ENCODE measurements at places on chromosomes 6 and 20.

DNA sequence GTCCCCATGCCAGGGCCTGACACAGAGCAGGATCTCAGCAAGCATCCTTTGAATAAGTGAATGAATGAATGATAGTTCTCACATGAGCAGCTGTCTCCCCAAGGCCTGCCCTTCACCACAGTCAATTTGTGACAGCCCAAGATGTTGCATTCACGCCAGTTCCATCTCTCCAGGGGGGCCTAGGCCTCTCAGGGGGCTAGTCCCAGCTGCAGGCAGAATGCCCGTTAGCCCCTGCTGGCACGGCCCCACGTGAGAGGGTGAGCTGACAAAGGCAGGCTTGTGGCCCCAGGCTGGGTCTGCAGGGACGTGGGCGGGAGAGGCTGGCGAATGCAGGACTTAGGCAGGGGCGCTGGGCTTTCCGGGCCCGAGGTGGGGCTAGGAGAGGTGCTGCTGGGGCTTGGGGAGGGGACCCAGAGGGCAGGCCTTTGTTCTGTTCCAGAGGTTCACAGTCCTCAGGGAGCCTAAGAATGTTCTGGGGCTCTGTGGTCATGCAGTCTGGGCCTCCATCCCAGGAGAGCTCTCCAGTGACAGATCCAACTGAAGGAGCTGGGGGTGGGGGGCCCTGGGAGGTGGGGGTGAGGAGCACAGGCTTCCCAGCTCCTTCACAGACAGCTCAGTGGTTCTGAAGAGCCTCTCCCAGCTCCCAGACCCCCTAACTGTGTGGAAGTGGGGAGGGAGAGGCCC lies 30.5 kb upstream of the TLDC2 start:
- no peak for DNase-seq

DNA sequence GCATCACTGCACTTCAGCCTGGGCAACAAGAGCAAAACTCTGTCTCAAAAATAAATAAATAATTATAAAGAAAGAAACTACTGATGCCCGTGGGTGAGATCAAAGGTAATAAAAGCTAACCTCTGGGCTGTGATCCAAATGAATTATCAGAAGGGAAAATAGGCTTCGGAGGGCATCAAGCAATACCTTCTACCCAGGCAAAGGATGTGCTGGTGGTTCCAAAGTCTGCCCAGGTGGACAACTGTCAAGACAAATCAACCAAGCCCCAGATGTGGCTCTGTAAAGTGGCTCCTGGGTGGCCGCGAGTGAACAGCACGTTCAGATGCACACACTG lies 95.6 kb downstream of the SCML4 start:
- no peak for DNase-seq

GRCh38 chr6:136763255-136763654 lies 29.0 kb downstream of the MAP3K5 start:
- no peak for DNase-seq

- no peak for DNase-seq
Observed at GRCh38 chr6:16380220-16380809, 141.9 kb downstream of the GMPR start.

DNA sequence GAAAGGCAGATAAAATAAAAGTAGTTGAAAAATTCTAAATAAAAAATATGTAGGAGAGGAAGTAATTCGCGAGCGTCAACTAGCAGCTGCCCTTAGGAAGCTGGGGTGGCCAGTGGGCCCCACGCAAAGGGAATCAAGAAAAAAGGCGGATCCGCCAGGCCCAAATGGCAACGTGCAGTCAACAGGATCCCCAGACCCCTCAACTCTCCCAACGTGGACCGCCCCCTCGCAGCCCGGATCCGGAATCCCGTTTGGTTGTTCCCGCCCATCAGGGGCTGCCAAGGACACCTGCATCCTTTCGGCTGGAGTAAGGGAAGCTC lies 296 bp downstream of the DZANK1 start:
- DNase-seq: peak; percentile 62

DNA sequence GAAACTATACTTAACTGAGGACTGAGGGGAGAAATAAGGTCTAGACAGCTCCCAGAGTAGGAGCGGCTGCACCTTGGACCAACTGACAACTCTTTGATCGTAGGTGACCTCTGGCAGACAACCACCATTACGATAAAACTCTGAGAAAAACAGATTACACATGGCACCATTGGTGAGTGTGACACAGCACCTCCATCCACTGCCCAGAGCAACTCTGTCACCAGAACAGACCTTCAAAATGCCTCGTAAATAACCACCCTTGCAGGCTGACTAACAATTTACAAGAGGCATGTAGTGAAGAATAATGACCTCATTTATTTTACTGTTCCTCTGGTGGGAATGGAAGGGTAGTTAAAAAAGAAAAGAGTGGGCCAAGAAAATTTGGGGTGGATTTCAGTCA lies 64.2 kb downstream of the F13A1 start:
- DNase-seq: no peak

DNA sequence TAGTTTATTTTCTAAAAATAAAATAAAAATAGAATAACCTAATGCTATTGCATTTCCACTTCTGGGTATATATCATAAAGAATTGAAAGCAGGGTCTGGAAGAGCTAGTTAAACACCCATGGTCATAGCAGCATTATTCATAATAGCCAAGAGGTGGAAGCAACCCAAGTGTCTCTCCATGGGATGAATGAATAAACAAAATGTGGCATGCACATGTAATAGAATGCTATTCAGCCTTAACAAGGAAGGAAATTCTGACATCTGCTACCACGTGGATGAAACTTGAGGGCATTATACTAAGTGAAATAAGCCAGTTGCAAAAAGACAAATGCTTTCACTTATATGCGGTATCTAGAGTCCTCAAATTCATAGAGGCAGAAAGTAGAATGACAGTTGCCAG lies 130.8 kb downstream of the TIAM2 start:
- no peak for DNase-seq

DNA sequence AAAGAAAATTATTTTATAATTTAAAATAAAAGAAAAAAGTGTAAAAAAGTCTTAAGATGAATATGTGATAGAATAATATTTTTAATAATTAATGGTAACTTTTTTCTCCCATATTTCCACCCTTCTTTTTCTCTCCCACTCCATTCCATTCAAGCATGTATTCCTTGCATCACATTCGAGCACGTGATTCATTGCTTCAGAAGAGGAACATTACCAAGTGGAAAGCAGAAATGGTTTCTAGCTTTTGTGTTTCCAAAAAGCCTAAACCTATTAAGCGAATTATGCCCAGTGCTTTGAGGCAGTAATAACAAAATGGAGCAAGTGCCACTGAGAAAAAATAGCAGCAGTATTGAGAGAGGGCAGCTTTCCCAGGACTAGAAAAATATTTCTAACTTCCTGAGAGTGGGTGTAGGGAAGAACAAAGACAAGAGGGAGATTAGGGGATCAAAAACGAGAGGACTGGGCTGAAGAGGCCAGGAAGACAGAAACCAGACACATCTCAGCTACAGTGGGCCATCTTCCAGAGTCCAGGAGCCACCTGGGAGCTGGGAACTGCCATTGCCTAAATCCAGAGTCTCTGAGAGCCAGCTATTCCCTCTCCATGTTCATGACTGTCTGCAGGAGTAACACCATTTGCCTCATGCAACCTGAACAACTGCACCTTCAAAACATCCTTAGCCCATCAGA lies 15.0 kb upstream of the AKIRIN2 start:
- no peak for DNase-seq

GRCh38 chr6:105881608-105882007 lies 204.5 kb upstream of the PRDM1 start:
- no peak for DNase-seq

GRCh38 chr20:45965169-45966002 lies 6.6 kb downstream of the ZNF335 start:
- no peak for DNase-seq

DNA sequence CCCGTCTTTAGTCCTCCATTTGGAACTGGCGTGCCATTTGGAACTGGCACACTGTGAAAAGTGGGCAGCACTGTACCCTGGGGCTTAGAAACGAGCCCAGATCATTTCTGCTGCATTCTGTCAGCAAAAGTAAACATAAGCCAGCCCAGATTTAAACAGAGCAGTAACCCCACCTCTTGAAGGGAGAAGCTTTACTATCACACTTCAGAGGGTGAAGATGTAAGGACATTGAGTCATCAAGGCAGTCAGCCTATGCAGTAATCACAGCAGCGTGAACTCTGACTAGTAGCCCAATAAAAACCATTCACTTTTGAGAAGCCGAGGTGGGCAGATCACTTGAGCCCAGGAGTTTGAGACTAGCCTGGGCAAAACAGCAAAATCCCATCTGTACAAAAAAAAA lies 216.9 kb downstream of the EYA2 start:
- no peak for DNase-seq

- no peak for DNase-seq
Observed at GRCh38 chr6:12391472-12391871, 101.3 kb downstream of the EDN1 start.

GRCh38 chr6:72525821-72526510 lies 95.9 kb upstream of the KCNQ5 start:
- DNase-seq: no peak

DNA sequence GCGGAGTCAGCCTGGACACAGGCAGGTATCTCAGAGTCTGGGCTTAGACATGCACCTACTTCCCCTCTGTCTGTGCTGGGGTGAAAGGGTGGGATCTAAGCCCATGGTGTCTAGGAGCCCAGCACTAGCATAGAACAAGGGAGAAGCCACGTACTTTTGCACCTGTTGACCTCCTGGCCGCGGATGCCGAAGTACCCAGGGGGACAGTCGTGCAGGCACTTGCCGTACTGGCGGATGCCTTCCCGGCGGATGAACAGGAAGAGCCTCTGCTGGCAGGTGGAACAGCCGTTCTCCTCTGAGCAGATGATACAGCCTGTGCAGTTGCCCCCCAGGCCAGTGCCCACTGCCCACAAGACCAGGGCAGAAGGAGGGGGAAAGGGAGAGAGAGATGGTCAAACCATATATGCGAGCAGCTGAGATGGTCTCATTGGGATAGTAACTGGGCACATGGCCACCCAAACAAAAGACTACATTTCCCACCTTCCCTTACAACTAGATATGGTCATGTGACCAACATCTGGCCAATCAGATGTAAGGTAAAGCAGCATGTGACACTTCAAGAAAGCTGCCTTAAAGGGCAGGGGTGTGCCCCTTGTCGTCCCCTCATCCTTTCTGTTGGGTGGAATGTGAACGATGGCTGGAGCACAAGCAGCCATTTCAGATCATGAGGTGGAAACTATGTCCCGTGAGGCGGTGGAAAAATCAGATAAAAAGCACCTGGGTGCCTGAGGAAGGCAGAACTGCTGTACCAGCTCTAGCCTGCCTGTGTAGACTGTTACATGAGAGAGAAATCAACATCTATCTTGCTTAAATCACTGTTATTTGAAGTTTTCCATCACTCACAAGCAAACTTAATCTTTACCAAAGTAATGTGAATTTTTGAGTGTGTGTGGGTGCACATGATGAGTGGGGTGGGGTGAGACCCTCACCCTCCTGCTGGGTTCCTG lies 34.0 kb downstream of the RSPO4 start:
- DNase-seq: peak; percentile 16

- DNase-seq: no peak
Observed at GRCh38 chr20:34254979-34255378, 13.8 kb downstream of the ASIP start.

- no peak for DNase-seq
Observed at GRCh38 chr6:28208111-28208659, 16.9 kb upstream of the ZSCAN9 start.

DNA sequence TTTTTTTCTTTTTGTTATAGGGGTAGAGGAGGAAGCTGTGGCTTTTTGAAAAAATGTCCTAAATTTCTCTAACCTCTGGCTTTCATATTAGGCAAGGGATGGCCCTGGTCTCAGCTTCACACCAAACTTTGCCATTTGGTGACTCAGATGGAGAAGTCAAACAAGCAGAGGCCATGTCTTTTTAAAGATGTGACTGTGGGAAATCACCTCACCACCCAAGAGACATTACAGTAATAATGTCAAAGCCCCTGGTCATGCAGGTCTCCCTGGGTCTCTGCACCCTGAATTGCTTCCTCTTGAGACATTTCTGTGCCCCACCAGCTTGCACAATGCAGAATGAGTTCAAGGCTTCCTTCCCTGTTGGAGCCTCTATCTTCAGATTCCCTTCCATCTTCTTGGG lies 39.5 kb upstream of the ADGRF5 start:
- DNase-seq: no peak

GRCh38 chr20:48526936-48527335 lies 300.9 kb downstream of the PREX1 start:
- no peak for DNase-seq

GRCh38 chr20:21583486-21584168 lies 69.8 kb upstream of the NKX2-2 start:
- peak; percentile 95 for DNase-seq

GRCh38 chr6:96153775-96154174 lies 138.0 kb downstream of the FUT9 start:
- no peak for DNase-seq

DNA sequence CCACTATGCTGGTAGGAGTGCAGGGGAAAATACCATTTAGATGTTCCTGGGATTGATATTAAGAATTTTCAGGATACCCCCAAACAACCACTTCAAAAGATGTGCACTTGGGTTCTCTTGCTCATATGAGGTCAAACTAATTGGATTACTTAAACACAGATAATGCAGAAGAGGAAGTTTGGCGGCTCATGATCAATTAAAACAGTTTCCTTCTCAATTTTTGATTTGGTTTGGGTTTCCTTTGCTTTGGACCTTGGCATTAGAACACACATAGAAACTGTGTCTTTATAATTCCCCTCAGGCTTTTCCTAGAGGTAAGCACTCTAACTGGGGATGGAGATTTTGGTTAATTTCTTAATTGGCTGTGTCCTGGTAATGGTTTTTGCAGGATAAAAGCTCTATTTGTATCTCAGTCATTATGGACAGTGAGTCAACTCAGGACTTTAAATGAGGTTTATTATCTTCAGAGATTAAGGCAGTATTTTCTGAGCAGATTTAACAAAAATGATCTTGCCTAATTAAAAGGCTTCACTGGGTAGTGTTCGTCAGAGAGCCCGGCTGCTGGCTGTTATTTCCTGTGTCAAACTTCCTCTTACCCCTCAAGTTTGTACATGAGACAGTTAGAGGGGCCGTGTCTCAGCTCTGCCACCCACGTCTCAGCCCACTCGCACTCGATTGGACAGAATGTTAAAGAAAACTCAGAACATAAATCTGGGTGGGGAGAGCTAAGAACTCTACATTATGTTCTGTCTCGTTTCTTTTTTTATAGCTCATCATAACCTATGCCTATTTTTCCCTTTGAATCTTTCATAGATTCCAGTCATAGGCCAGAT lies 50.3 kb upstream of the PREP start:
- DNase-seq: no peak

All from NCI-H2029 (cell line).